ENCODE measurements at places on chromosomes 12 and 14.
A peak's percentile ranks its signal among the peaks of the same experiment; 100 is the strongest.

- no peak for DNase-seq
Measured at GRCh38 chr14:75066691-75067090, 2.8 kb upstream of the ZC2HC1C start.

- DNase-seq, result no peak
Measured at GRCh38 chr12:113720629-113721028, 245.5 kb downstream of the RBM19 start.

GRCh38 chr14:75088566-75089373 lies 19.3 kb downstream of the ZC2HC1C start:
- peak; percentile 19 for DNase-seq

GRCh38 chr12:119613319-119613936 lies 19.9 kb downstream of the TMEM233 start:
- DNase-seq, result no peak

DNA sequence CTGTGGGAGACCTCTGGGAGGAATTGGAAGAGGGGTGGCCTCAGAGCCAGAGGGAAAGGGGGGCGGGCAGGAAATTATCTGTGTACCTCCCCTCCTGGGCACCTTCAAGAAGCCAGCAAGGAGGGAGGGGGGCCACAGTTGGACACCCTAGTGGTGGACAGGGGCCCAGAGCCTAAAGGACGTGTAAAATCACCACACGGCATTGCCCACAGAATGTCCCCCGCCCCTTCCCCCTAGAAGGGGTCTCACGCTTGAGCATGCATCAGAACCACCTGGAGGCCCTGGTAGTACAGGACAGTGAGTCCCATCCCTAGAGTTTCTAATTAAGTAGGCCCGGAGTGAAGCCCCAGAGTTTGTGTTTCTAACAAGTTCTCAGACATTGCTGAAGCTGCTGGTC lies 8.2 kb downstream of the ENDOU start:
- DNase-seq, result no peak

GRCh38 chr12:48651681-48652080 lies 30.4 kb downstream of the KANSL2 start:
- no peak for DNase-seq

- no peak for DNase-seq
Measured at GRCh38 chr14:54804538-54805041, 98.0 kb downstream of the GCH1 start.

DNA sequence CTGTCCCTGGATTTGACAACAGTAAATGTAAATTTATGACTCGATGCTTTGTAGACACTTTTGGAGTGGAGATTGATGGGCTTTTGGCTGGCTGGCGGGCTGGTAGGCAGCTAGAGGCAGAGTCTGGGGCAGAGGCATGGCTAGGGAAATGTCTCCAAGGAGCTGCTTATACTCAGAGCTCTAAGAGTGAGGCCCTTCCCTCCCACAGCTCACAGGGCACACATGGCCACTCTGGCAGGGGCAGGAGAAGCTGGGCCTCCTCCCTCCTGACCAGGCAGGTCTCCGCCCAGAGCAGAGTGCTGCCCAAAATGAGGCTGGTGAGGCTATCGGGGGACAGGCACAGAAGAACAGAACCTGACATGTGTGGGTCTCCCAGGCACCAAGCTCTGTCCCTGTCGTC lies 67.5 kb downstream of the GALNT16 start:
- DNase-seq, result no peak

GRCh38 chr12:124551268-124552144 lies 15.9 kb downstream of the NCOR2 start:
- DNase-seq, result no peak

DNA sequence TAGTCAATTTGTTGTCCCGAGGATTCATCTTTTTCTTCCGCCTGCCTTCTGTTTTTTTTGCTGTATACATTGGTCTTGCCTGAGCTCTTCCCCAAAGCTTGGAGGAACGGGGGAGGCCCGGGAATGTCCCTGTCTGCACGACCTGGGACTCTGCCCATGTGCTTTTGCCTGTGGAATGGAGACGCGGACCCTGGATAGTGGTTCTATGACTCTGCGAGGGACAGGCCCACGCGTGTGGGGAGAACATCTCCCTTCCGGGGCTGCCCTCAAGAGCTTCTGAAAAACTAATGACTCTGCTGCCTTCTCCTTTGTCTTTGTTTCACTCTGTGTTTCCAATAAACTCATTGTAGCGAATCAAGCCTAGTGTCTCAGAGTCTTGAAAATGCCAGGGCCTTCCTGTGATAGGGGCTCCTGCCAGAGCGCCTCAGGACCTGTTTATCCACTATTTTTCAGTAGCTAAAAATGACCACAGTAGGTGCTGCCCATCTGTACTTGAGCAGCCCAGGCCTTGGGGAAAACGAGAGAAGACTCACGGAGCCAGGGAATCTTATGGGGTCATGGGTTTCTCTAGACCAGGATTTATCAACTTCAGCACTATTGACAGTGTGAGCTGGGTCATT lies 12.3 kb downstream of the KRT83 start:
- DNase-seq, result no peak

DNA sequence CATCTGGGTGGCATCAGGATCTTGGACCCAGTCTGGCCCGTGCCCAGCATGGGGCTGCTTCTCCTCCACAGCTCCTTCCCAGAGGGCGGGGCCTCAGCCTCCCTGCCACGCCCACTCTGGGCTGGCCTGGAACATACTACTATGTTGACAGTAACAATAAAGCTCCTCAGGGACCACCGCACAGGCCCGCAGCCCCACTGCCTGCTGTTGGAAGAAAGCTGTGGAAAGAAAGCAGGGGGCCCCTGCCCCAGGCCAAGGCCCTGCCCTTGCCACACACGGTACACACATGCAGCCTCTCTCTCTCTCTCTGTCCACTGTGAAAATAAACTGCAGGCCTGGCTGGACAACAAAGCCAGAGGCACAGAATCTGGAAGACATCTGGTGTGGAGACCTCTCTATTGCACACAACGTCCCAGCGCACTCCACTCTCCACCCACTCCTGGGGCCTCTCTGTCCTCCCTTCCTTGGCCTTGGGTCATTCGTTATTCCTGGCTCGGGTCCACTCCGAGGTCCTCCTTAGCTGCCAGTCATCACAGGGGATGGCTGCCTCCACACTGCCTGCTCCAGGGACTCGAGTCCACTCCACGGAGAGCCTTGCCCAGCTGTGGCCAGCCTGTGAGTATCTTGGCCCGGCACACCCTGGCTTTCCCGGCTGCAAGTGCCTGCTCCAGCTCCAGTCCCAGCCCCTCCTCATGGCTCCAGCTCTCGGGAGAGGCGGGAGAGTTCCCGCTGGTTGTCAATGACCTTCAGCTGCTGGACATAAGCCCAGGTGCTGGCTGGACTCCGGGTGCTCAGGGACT lies 11.8 kb upstream of the ENDOU start:
- peak; percentile 56 for DNase-seq

DNA sequence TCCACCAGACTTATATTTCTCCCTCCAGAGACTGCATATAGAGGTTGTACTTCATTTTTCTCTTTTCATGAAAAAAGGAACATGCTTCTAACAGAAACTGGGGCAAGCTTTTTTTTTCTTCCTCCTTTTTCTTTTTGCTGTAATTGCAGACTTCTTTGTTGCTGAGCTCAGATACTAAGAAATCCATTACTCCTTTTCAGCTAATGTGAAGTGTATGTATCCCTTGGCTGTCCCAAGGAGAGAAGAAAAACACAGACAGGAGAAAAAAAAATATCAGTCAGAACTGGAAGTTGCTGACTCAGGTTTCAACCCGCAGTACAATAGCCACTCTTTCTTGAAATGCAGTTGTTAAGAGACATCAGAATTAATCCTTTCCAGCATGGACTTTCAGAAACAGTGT lies 1248.4 kb downstream of the LRFN5 start:
- no peak for DNase-seq

DNA sequence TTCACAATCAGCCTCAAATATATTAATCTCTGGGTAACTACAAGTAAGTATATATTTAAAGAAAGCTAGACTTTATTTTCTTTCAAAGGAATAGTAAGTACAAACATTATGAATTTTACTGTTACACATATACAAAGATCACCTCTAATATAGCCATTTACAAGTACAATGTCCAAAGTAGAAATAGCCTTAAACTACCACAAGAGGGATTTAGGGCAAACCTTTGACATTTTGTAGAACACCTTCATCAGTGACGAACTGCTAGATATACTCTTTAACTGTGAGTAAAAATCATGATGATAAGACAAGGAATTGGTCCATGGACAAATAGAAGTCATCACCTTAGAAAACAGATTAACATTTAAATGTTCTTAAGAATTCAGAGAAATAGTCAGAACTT lies 69.8 kb downstream of the CNTN1 start:
- no peak for DNase-seq

DNA sequence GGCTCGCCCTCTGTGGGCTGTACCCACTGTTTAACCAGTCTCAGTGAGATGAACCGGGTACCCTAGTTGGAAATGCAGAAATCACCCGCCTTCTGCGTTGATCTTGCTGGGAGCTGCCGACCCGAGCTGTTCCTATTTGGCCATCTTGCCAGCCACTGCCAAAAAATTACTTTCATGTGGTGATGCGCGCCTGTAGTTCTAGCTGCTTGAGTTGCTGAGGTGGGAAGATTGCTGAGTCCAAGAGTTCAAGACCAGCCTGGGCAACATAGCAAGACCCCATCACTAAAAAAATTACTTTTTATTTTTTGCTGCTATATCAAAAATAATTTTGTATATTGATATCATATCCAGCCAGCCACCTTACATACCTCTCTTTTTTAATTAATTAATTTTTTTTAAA lies 18.4 kb downstream of the BRMS1L start:
- DNase-seq, result no peak

- no peak for DNase-seq
Measured at GRCh38 chr12:52005903-52006703, 643 bp upstream of the TAMALIN start.

- no peak for DNase-seq
Measured at GRCh38 chr12:63415357-63415756, 252.9 kb downstream of the DPY19L2 start.

- no peak for DNase-seq
Measured at GRCh38 chr14:89131004-89131750, 285.9 kb downstream of the FOXN3 start.

DNA sequence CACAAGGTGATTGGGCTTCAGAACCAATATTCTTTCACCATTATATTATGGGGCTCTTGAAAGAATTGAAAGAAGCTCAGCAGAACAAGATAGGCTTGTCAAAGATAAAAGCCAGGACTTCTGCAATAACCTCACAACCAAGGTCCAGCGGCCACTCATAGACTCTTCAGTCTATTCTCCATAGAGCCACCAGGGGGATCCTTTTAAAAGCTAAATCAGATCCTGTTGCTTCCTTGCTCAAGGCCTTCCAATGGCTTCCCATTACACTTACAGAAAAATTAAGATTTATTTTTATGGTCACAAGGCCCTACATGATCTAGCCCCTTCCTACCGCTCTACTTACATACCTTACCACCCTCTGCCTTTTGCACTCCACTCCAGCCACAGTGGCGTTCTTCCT lies 169.6 kb downstream of the C12orf42 start:
- DNase-seq, result peak; percentile 6

DNA sequence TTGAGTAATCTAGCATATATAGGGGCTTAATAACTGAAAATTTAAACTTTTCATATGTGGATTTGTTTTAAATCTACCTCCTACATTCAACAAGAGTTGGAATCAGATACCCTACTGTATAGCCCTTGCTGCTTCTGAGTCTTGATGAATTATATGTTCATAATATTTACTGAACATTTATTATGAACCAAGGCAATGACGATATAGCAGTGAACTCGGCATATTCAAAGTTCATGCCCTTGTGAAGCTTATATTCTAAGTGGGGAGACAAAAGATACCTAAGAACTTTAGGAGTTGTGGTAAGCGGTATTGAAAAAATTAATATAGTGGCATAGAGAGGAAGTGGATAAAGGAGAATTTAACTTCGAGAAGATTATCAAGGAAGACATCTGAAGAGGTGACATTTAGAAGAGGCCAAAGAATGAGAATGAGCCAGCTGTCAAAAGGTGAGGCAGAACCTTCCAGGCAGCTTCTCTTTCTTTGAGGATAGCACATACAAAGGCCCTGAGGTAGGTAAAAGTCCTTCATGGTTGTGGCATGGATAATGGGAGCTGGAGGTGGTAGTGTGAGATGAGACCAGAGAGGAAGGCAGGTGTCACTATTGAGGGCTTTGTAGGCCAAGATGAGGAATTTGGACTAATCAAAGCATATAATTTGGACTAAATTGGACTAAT lies 10.2 kb downstream of the EID3 start:
- DNase-seq, result no peak

DNA sequence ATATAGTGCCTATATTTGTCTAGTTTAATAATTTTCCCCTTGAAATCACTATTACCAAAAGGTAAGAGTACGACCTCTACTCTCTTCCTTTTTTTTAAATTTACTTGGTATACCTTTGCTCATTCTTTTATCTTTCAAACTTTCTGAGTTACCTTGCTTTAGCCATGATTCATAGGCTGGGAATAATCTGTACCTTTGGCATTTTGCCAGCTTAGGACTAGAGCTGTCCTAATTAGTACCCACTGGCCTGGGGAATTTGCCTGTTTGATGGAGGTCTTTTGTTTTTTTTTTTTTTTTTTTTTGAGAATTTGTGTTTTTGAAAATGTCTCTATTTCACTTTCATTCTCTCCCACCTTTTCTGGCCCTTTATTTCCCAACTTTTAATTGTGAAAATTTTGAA lies 8.7 kb upstream of the SLC4A8 start:
- DNase-seq, result no peak

- DNase-seq, result no peak
Measured at GRCh38 chr14:71714225-71714624, 218.0 kb upstream of the RGS6 start.

DNA sequence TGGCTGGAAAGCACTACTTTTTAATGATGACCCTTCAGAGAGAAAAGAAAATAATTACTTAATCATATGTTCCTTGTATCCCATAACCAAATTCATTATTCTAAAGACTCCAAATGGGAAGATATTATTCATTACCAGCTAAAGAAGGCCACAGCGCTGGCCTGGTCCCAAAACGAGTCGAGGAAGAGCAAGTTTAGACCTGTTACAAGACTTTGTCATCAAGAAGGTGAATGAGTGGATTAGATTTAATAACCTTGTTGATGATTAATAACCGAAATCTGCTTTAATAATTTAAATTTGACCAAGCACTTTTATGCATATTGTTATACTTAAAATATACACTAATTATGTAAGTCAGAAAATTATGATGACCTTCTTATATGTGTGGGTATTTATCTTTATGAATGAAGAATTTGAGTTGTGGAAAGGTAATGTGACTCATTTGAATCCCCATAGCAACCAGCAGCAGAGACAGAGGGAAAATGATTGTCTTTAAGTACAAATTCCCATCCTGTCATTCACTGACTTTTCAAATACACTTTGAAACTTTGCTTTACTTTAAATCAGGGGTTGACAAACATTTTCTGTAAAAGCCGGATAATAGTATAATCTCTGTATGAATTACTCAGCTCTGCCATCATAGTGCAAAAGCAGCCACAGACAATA lies 200.3 kb upstream of the NPAS3 start:
- no peak for DNase-seq

GRCh38 chr14:68893566-68893965 lies 85.5 kb downstream of the ACTN1 start:
- DNase-seq, result no peak

Data from H54 (cell line).